ENCODE measurements at places on chromosomes 11 and 22.

- DNase-seq: peak; percentile 26
These were observed 734 bp downstream of the PPP1R14B start for GRCh38 chr11:64245797-64246620.

DNA sequence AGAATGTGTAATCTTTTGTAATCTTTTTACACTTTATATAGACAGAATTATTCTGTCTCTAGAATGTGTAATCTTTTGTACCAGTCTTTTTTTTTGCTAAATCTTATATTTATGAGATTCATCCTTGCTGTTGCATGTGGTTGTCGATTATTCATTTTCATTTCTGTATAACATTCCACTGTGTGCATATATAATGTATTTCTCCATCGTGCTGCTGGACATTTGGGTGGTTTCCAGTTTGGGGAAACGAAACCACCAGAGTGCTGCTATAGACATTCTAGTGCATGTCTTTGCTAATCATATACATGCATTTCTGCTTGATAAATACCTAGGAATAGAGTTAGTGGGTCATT, 146.5 kb downstream of the GRIK4 start:
- no peak for DNase-seq

- DNase-seq: no peak
These were observed 151.5 kb upstream of the LMO1 start for GRCh38 chr11:8415195-8415594.

DNA sequence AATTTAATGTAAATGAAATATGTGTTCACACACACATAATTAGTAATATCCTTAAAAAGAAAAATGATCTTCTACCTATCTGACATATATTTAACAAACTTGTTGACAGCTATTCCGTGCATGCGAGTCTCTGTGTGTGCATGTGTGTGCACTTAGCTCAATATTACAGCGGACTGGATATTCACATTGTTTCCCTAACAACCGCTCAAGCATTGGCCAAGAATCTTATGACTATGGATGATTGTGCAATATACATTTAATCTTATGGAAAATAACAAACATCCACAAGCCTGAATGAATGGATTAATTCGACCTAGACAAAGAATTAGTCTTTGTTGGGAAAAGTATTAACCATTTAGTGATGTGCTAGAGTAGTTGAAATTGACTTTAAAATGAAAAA, 1078.6 kb downstream of the LRRC4C start:
- no peak for DNase-seq

- DNase-seq: no peak
These were observed 10.0 kb upstream of the MMP1 start for GRCh38 chr11:102807921-102808320.

- no peak for DNase-seq
These were observed 33.0 kb upstream of the CKAP5 start for GRCh38 chr11:46879056-46879585.

DNA sequence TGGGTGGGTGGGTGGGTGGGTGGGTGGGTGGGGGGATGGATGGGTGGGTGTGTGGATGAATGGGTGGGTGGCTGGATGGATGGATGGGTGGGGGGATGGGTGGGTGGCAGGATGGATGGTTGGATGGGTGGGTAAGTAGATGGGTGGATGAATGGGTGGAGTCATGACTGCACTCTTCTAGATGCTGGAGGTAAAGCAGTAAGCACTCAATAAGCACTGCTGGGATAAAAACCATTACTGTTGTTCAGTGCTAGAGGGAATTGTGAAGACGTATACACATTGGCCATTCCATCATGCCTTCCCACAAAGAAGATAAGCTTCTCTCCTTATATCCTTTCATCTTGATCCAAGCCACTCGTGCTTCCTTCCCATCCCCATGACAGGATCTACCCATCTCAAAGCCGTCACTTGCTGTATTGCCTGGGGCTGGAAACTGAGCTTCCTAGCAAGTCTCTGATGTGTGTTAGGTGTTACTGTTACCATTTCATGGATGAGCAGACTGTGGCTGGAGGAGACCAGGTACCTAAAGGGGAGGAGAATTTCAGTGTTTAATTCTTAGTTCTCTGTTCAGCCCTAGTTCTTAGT, 74.8 kb downstream of the MICAL2 start:
- no peak for DNase-seq

DNA sequence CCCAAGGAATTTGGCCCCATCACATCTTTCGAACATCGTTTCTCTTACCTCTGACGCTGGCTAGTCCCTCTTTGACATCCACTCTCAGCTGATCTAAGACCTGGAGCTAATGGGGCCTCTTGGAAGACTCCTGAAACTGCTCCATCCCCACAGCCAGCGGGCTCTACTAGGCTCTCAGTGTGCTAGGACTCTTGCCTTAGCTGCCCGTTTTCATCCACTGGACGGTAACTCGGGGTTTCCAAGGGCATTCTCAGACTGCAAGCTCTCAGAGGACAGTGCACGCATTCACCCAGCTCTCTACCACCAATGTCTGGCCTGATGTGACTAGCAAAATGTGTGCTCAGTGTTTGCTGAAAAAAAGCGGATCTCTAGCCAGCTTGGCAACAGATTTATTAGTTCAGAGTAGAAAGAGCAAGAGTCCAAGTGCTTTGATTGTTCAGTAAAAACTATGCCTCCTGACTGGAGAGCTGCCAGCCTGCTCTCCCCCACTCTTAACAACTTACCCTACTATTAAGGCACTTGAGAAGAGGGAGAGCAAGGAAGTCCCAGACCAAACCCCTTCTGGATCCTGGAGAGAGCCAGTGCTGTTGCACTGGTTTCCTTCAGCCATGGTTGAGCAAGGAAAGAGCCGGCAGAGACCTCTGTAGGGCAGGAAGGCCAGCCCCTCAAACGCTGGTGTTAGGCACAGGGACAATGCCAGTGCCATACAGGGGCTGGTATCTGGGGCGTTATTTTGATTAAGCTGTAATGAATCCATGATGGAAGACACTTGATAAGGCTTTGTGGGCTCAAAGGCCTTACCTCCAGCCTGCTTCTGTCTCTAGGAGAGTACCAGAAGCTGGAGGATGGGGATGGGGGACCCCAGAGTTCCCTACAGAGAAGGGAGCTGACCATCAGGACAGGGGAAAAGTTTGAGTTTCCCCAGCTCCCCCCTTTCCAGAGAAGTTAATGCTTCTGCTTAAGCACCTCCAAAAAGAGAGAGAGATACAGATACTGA, 9.2 kb downstream of the RELA start:
- peak; percentile 84 for DNase-seq

GRCh38 chr22:47164514-47165337, 402.3 kb downstream of the TBC1D22A start:
- DNase-seq: no peak

GRCh38 chr11:17405232-17406005, 17.0 kb upstream of the KCNJ11 start:
- DNase-seq: no peak

GRCh38 chr11:130462101-130462885, 13.8 kb downstream of the ADAMTS15 start:
- DNase-seq: no peak

GRCh38 chr11:12184699-12185098, 74.3 kb downstream of the MICAL2 start:
- DNase-seq: no peak

DNA sequence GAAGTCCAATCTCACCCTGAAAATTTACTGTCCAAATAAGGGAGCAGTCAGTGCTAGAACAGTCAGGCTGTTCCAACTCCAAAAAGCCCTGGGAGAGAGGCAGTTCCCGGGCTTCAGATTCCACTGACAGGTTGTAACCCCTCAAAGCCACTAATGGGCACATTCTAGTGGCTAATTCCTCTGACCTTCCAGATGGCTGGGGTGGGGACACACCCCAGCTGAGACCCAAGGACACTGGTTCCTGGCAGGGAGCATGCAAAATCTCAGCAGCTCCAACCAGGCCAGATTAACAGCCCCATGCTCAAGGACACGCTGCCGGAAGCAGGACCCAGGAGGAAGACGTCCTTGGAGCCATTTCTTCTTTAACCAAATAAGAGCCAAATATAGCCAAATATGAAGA, 92.7 kb downstream of the RPL27A start:
- no peak for DNase-seq

GRCh38 chr11:118008271-118008911, 22.2 kb downstream of the IL10RA start:
- no peak for DNase-seq

GRCh38 chr11:21323617-21324016, 654.2 kb downstream of the NELL1 start:
- DNase-seq: no peak

DNA sequence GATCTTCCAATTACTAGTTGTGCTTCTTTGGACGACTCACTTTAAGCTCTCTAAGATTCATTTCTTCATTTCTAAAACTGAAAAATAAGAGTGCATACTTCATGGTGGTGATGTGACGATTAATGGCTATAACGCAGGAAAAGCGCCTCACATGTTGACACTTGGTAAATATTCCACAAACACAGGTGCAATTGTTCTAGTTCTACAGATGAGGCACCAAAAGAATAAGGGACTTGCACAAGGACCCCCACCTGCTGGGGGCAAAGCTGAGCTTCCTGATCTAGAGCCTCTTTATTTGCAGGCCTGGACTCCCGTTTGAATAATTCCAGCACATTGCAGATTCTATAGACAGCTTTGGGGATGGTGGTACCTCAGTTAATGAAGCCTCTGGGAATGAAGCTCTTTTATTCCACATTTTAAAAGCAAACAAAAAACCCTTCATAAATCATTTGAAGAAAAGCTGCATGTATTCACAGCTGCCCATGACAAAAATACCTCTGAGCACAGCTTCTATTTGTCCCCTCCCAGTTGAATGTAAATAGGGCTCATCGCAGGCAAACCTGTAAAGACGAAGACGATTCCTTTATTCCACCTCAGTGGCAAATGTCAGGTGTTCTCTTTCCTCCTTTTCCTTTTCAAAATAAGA, 14.9 kb upstream of the CADM1 start:
- no peak for DNase-seq

GRCh38 chr11:66071381-66071801, 1.3 kb downstream of the PACS1 start:
- DNase-seq: peak; percentile 23

DNA sequence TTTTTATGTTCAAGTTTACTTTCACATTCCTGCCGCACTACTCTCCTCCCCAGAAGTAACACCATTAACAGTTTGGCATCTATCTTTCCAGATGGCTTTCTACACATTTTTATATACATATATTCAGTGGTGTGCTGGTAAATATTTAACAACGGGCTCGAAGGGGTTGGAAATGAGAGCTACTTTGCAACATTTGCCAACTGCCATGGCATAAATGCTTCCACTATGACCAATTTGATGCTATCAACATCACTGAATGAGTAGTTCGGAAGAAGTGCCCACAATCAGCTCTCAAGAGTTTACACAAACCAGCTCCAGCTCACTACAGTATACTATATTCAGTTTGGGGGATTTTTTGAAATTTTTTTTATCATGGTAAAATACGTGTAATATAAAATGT, 55.2 kb downstream of the RELT start:
- no peak for DNase-seq

DNA sequence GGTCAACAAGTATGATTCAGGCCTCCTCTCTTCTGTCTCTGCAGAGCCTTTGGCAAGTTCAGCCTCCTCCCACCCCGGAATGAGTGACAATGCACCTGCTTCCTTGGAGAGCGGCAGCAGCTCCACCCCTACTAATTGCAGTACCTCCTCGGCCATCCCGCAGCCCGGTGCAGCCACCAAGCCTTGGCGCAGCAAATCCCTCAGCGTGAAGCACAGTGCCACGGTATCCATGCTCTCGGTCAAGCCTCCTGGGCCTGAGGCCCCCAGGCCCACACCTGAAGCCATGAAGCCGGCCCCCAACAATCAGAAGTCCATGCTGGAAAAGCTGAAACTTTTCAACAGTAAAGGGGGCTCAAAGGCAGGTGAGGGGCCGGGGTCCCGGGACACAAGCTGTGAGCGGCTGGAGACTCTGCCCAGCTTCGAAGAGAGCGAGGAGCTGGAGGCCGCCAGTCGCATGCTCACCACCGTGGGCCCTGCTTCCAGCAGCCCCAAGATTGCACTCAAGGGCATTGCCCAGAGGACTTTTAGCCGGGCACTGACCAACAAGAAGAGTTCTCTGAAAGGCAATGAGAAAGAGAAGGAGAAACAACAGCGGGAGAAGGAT, 220.6 kb downstream of the NAV2 start:
- DNase-seq: no peak

GRCh38 chr11:60214386-60214785, 28.6 kb downstream of the MS4A4E start:
- DNase-seq: no peak

DNA sequence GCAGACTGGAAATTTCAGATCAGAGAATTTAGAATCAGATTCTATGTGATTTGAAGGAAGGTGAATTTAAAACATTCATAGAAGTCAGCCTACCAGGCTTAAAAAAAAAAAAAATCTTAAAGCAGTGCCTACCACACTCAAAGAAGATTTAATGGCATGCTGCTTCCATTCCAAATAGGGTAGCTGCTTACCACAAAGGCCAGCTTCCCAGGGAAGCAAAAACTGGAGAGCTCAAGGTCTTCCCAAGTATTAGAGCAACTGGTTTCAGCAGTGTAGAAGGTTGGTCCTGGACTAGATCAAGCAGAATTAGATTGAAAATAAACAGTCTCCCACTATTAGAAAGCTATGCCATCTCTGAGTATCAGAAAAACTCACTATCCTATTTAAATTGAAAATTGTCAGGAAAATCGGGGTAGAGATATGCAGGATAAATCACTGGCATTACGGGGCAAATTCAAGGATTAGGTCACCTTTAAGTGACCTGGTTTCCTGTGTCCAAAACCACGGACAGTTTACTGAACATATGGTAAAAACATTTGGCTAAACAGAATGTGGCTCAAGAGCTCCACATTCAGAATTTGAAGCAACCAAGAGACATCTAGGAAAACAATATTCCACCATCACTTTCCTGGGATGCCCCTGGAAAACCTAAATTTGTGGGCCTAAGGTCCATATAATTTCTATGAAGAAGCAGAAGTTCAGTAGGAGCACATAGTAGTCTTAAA, 1.3 kb downstream of the C11orf42 start:
- DNase-seq: no peak

- no peak for DNase-seq
These were observed 17.7 kb upstream of the FEZ1 start for GRCh38 chr11:125513705-125514265.

- DNase-seq: peak; percentile 47
These were observed 97.0 kb downstream of the ST3GAL4 start for GRCh38 chr11:126452241-126453101.

DNA sequence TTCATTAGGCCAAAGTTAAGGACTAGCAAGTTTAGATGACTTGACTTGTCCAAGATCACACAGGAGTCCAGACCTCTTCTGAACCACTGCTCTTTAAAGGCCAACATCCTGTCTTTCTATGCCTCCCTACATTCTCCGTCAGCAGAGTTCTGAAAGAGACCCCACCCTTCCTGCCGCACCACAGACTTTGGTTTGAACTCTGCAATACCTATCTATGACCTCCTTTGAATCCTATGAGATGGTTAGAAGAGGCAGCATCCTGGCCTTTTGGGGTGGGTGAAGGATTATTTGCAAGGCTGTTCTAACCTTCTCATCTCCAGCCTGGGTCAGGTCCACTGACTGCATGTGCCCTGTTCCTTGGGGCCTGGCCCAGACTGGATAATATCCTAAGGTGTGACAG, 4.3 kb upstream of the RRM1 start:
- no peak for DNase-seq
